Aorta (tissue), 5 donors: ENCODE measurements at places on chromosomes 2 and 18. TPM values are rescaled to one million over a fixed set of nuclear protein-coding genes. Genes with fewer than 3 reads are reported as not detected.
A peak's percentile ranks its signal among the peaks of the same experiment; 100 is the strongest.

Gene REEP1
- 36.3 TPM for total RNA-seq

Gene LRRTM4
- 2.7 TPM for total RNA-seq

Gene HOXD8
- total RNA-seq = 11.5 TPM

DNA sequence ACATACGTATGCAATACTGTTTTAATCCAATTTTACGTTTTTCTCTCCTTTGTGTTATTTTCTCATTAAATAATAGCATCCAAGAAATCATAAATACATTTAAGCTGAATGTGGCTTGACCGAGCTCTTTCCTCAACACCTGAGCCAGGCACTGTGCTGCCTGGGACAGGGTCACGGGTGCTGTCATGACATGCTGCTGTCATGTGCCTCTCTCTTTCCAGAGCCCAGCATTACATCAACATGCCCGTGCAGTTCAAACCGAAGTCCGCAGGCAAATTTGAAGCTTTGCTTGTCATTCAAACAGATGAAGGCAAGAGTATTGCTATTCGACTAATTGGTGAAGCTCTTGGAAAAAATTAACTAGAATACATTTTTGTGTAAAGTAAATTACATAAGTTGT is 94.1 kb upstream of the LDLRAD4 start:
- DNase-seq = no peak

DNA sequence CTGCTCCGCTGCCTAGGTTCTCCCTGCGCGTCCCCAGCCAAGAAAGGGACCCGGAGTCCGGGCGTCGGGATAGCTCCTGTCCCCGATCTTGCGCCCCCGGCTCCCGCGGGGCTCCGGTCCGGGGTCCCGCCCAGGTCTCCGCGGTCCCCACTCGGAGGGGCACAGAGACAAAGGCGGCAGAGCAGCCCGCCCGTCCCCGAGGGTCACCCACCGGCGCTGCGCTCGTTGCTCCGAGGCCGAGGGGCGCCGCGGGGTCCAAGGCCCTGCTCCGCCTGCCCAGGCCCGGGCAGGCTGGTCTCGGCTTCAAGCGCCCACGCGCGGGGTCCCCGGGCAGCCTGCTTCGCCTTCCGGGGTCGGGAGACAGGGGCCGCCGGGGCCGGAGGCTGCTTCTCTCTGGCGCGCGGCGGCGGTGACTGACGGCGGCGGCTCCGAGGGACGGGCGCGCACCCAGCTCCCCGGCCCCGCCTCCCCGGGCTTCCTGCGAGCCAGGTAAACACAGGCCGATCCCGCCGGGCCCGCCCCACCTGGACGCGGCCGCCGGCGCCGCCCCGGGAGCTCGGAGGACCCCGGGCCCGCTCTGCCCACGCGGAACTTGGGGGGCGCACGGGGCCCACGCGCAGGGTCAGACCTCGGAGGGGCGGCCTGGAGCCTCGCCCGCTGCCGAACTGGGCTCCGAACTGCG is at the start of gene MBP:
Gene MBP, minus strand, starts transcription at position 415 of the 682 bp plus-strand sequence. CDS start 27,522 bp downstream, outside the sequence.
- peak; percentile 90 for DNase-seq

GRCh38 chr18:26057344-26057773 is 33.1 kb downstream of the SS18 start:
- DNase-seq = no peak

- no peak for DNase-seq
Observed at GRCh38 chr2:239874636-239875356, 150.3 kb downstream of the NDUFA10 start.

- DNase-seq = no peak
Observed at GRCh38 chr2:181553244-181553643, 96.1 kb downstream of the ITGA4 start.

DNA sequence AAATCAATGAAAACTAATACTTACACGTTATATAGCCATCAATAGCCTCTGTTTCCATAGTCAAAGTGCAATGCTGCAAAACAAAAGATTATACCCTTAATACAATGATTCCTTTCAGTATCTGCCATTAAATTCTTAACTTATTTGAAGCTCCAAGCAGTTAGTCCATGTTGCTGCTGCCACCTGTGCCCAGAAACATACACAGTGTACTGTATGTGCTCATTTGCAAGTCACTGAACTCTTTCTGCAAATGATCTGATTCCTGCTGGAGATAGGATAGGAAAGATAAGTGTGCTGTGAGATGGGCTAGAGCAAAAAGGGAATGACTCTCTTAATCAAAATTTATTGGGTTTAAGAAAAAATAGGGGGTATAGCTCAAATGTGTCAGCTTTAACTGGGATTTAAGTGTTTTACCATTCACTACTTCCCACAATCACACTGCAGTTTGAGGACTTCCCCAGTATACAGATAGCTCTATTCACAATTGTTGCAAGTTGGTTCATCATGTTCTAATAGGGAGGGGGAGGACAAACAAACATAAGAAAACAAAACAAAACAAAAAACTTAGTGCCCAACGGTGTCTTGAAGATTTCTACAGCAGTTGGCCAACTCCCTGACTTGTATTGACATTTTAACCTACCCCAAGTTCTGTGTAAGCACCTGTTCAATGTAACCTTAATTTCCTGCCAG is 2.7 kb downstream of the IKZF2 start:
- no peak for DNase-seq

- DNase-seq = no peak
Observed at GRCh38 chr2:215885536-215885935, 127.8 kb downstream of the MREG start.

DNA sequence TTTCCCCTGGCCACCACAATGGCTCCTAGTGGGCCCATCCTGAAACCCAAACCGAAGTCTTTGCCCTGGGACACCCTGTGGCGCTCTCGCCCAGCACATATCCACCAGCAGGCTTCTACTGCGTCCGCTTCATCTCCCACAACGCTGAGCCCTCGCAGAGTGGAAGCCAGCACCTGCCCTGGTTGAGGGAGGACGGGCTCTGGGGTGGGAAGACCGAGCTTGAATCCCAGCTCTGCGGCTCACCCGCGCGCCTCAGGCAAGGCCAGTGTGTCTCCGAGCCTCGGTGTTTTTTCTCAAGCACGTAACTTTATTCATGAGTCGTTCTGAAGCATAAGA is 15.6 kb downstream of the KLF11 start:
- DNase-seq = peak; percentile 33

GRCh38 chr2:22055784-22056620 is 932.2 kb downstream of the TDRD15 start:
- no peak for DNase-seq

DNA sequence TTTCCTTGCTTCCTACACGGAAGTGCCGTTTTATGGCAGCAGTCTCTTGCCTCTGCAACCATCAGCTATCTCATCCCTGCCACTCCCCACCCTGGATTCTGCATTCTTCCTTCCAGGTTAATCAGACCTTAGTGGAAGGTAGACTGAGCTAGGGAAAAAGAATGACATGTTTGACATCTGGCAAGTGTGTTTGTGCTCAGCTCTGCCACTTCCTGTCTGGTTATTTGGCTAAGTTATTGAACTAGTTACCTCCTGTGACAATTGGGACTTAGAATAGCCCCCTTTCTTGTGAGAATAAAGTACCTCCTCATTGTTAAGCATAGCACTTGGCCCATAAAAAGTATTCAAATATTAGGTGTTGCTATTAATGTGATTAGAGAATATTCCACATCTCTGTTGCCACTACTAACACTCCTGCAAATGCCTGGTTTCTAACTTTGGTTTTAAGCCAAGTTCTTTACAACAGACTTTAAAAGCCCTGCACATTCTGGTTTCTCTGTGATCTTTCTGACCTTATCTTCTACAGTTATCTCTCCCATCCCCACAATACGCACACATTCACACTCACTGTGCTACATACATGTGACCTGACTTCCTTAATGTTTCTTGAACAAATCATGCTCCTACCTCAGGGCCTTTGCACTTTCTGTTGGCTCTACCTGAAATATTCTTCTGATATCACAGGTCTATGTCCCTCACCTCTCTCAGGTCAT is 10.8 kb upstream of the MAPRE2 start:
- no peak for DNase-seq

- no peak for DNase-seq
Observed at GRCh38 chr2:9256570-9257043, 50.0 kb downstream of the ASAP2 start.
